HT1080 (cell line): ENCODE measurements at places on chromosomes 4 and X.
A peak's percentile ranks its signal among the peaks of the same experiment; 100 is the strongest.

- DNase-seq = peak; percentile 31
Observed at GRCh38 chr4:99088023-99088449, 552 bp downstream of the ADH5 start.

DNA sequence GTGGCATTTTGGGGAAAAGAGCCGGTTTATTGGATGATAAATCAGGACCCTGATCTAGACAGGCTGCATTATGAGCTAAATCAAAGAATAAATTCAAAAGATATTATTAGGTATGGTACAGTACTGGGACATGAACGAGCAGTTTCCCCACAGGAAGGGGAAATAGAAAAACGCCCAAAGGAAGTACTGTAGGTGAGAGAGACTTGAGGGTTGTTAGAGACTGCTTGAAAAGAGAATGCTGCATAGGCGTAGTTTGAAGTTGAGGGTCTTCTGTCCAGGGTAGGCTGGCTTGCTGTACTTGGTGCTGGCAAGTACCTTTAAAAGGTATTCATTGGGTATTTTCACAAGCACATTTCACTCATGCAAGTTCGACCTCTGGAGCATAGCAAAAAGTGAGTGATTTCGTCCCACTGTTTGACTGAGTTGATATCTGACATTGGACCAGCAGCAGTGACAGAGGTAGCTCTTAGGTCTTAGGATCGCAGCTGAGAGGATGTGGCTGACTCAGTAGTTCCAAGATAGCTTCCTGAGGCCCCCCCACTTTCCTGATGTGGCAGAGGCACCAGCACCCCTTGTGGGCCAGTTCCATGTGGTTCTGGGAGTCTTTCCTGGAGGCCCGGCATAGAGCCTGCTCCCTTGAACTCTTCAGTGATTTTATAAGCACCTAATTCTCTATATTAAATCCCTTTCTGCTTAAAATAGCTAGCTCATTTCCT lies 64.3 kb downstream of the TMEM131L start:
- no peak for DNase-seq

DNA sequence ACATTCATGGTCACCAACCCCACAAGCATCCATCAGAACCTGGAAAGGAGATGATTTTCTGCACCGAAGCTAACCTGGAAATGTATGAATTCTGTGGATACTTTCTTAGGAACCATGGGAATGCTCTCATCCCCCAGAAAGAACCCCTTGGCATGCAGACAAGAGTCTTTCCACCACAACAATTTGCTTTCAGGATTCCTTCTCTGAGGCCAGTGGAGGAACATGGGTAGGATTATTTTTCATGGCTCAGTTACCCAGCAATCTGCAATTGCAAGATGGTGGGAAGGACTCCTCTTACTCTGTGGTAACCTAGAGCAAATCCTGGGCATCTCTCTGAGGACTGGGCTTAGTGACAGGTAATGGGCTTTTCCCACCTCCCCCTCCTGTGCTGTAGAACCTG lies 131.9 kb upstream of the MSX1 start:
- DNase-seq = no peak

DNA sequence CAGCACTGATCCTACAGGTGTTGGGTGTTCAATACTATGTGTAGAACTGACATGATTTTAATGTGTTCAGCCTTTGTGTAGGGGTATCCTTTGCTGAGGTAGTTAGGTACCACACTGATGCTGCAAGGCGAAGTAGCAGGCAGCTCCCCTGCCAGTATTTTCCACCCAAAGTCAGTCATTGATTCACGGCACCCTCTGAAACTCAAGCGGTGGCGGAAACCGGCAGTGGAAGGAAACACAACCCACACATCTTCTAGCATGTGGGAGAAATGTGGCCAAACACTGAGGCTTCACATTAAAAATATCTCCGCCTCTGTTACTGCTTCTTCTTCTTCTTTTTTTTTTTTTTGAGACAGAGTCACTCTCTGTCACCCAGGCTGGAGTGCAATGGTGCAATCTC lies 126.3 kb downstream of the AASDH start:
- no peak for DNase-seq

DNA sequence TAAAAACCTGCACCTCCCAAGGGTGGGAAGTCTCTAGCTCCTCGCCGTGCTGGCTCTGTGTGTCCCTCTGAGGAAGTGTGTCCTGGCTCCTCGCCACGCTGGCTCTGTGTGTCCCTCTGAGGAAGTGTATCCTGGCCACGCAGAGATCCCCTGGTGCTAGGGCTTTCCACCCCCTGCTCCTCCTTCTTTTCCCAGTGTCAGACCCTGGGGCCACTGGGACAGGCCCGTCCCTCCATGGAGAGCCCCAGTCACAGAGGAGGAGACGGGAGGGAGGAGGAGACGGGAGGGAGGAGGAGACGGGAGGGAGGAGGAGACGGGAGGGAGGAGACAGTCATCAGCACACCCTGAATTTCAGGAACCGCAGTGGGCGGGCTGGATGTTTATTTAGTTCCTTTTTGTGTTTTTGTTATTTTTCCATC lies 53.8 kb upstream of the HGFAC start:
- DNase-seq = peak; percentile 18
